Testis (tissue), 5 donors: ENCODE measurements at places on chromosomes 5 and 9. TPM values are rescaled to one million over a fixed set of nuclear protein-coding genes. Genes with fewer than 3 reads are reported as not detected.

DNA sequence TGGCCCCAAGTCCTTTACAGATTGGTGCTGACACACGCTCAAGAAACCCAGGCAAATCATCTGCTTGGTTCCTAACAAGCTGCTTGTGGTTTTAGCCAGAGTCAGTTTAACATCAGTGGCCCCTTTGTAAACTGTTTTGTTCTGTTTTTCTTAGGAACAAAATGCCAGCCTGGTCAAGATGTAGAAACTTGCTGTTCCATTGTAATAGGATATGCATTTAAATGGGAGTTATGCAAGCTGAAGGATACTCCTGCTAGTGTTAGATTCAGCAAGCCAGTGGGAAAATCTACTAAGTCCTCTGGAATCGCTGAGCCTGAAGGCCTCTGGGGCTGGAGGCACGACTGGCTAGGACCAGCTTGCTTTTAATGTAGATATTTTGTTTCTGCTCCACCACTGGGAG, 391.1 kb downstream of the TLE4 start:
- DNase-seq = no peak

DNA sequence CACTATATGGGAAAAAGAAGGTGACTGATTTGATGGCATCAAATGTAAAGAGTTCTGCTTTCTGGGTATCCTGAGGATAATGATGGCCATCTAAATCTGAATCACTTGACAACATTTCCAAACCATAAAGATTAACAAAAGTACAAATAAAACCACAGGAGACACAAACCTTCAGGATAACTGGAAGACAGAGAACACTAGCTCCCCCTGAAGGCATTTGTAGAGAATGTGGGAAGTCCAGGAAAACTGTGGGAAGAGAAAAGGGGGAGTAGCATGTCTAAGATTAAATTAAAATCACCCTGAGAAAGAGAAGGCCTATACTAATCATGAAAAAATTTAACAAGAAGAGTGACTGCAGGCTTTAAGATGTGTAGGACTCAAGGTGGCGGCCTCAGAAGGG, 116.2 kb downstream of the PRELID2 start:
- DNase-seq = no peak

DNA sequence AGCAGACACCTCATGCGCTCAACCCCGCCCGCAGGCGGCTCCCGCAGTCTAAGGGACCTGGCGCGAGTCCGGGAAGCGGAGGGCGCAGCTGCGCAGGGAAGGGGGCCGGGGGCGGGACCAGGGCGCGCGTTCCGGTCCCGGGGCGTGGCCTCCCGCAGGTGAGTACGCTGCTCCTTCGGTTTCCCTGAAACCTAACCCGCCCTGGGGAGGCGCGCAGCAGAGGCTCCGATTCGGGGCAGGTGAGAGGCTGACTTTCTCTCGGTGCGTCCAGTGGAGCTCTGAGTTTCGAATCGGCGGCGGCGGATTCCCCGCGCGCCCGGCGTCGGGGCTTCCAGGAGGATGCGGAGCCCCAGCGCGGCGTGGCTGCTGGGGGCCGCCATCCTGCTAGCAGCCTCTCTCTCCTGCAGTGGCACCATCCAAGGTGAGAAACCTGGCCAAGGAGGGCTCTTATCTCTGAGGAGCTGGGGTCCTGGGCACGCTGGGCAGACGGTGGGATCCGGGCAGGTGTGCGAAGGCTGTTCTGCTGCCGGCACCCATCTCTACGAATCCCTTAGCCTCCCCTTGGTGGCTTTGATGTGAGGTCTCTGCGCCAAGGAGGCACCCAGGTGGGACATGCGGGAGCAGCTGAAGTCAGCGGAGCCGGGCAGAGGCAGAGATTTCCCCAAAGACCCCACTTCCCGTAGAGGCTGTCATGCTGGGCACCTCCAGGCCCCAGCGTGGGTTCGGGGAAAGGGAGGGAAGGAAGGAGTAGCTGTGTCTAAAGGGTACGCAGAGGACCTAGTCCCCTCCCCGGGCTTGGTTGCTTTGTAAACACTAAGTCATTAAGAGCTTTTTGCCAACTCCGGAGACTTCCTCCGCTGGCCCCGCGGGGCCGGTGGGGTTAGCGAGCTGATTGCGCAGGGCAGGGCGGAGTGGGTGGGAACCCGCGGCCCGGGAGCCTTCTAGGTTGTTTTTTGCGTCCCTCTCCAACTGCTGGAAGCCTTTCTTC, at the start of gene F2RL1:
Gene F2RL1, plus strand, starts transcription at position 187 of the 988 bp plus-strand sequence. Its CDS starts 153 bp downstream, at position 340.
- peak; percentile 62 for DNase-seq

DNA sequence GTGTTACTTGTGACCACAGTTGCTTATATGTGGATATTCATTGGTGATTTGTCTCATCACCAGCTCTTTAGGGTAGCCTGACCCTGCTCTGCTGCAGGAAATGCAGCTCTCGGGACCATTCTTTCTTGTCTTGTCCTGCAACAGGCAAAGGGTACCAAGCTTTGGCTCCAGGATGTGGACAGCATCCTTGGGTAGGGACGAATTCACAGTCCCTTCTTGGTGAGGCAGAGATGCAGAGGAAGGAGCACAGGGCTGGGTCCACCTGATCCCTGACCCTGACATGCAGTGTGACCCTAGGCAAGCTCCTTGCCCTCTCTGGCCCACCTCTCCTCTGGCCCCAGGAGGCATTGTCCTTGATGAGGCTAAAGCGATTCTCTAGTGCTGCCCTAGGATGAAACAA, 37.0 kb upstream of the SYNPO start:
- DNase-seq = no peak

GRCh38 chr5:128629157-128629556, 91.1 kb upstream of the FBN2 start:
- no peak for DNase-seq

- no peak for DNase-seq
Observed at GRCh38 chr5:144794922-144795321, 624.2 kb downstream of the KCTD16 start.

DNA sequence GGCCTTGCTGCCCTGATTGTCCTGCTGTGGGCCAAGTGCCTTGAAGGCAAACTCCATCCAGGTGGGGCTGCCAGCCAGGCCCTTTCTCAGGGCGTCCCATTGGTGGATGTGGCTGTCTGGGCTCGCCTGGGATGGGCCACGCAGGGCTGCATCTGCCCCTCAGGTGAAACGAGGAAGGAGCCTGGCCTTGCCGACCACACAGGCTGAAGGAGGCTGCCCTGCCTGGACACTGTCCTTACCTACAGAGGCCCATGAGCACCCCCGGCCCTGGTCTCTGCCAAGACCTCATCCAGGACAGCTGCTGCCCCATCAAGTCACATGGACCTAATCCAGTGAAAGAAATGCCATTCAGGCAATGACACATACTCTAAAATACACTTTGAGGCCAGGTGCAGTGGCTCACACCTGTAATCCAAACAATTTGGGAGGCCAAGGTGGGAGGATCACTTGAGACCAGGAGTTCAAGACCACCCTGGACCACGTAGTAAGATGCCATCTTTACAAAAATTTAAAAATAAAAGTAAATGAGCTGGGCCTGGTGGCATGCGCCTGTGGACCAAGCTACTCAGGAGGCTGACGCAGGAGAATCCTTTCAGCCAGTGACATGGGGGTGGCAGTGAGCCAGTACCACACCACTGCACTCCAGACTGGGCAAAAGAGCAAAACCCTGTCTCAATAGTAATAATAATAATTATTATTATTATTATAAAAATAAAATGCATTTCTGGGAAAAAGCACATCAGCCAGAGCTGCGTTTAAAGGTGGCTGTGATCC, 33.9 kb downstream of the PNPLA7 start:
- no peak for DNase-seq

- DNase-seq = no peak
Observed at GRCh38 chr5:169085636-169086035, 215.3 kb downstream of the SLIT3 start.

GRCh38 chr5:14414007-14414406, 167.6 kb upstream of the OTULINL start:
- no peak for DNase-seq

GRCh38 chr5:59328709-59329296, 564.7 kb downstream of the PDE4D start:
- DNase-seq = no peak

GRCh38 chr5:158233735-158234322, 374.9 kb upstream of the CLINT1 start:
- DNase-seq = no peak

DNA sequence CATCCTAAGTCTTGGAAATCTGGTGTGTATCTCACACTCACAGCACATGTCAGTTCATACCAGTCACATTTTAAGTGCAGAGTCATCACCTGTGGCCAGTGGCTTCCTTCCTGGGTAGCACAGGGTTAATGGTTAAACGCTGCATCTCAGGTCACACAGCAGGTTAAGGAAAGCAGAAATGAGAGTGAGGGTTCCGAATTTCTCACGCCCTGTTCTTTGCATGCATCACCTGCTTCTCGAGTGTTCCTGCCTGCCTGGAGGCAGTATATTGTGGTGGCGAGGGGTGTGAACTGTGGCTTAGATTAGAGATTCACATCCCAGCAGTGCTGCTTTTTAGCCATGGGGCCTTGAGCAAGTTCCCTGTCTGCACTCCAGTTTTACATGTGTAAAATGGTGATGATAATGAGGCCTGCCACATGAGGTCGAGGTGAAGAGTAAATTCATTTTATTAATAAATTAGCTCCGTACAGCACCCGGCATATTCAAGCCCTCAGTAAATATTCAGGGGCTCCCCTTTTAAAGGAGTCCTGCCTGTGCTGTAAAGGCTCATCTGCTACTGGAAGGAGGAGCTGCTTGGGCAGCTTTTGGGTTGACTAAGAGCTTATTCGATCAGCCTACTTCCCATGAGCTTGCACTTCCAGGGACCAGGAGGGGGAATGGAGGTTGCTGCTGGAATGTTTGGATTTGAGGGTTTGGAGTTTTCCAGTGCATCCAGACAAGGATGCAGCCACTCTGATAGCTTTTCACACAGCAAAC, 61.1 kb upstream of the SAP30L start:
- no peak for DNase-seq

GRCh38 chr5:57653636-57654290, 171.2 kb upstream of the ACTBL2 start:
- DNase-seq = peak; percentile 21

DNA sequence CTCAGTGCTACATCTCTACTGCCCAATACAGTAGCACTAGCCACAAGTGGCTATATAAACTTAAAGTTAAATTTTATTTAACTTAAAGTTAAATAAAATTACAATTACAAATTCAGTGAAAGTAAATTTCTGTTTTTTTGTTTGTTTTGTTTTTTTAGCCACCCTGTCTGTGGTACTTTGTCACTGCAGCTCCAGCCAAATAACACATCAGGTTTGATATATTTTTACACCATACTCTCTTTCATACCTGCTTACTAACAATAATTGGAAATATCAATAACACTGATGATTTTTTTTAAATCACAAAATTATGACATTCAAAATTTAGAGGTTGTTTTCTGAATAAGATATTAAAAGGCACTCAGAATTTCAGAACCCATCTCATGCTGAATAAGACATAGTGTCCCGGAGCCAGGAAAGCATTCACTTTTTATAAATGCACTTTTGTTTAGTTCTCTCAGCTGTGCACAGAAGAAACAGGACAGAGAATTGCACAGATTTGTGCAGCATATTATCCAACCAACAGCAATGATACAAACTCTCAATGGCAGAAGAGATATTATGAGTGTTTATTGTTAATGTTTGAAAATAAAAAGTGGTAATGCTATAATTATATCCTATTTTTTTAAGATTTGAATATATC, 92.6 kb downstream of the EDIL3 start:
- no peak for DNase-seq

DNA sequence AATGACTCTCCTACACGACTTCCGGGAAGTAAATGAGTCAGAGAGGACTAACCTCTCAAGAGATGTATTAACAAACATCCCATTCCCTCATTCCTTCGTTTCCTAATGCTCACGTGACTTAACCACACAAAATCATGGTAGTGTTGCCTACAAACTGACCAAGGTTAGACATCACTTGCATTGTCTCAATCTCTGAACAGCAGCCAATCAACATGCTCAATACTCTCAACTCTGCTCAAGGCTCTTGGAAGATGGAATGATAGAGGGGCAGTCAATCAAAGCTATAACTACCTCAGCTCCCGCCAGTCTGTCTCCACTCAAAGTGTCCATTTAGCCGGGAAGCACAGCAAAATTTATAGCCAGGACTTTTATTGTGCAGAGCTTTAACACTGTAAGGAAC, 143.8 kb upstream of the PIK3R1 start:
- no peak for DNase-seq

DNA sequence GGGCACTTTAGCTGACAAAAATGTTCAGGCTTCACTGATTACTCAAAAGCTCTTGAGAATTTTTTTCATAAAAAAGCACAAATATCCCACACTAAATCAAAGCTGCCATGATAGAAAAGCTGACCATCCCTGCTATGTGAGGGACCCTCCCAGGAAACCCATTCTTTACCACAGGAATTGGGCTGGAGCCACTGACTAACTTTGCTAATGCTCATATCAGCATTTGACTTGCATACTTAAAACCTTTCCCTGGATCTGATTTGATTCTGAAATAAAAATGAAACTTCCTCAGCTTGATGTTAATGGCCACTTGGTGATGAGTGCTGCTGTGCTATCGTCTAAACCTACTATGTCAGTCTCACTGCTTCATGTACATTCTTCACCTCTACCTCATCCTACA, 243.6 kb downstream of the PRELID2 start:
- no peak for DNase-seq

DNA sequence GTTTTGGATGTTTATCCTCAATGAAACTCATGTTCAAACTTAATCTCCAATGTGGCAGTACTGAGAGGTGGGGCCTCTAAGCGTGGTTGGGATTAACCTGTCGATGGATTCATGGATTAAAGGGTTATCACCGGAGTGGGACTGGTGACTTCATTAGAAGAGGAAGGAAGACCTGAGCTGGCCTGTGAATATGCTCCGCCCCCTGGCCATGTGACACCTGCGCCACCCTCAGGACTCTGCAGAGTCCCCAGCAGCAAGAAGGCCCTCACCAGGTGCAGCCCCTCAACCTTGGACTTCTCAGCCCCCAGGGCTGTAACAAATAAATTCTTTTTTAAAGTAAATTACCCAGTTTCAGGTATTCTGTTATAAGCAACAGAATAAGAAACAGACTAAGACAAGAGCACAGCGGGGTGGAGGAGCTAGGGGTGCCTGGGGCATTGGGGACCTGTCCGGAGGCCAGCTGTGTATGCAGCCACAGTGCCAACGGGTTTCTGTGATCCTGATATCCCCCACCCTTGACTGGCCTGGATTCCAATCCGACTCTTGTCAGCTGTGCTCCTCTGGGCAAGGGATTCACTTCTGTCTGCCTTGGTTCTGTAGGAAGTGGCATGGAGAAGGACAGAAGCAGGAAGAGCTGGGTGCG, 3.2 kb upstream of the MAPK9 start:
- no peak for DNase-seq

CTXN3 gene
- 0.24 TPM for total RNA-seq

PELO gene
- 9.4 TPM for total RNA-seq

NUTM2F gene
- 1.1 TPM for total RNA-seq

SLC34A1 gene
- total RNA-seq = not detected

KCNV2 gene
- 4.3 TPM for total RNA-seq

ZBTB34 gene
- total RNA-seq = 14.6 TPM

SLC25A2 gene
- total RNA-seq = 4.4 TPM

IFNA21 gene
- total RNA-seq = not detected

PCDHA9 gene
- 2.0 TPM for total RNA-seq

GABRA1 gene
- not detected for total RNA-seq

TEX48 gene
- total RNA-seq = 44.0 TPM
